Esophagus muscularis mucosa (tissue), 4 donors: ENCODE measurements at places on chromosomes 16 and 17. TPM values are rescaled to one million over a fixed set of nuclear protein-coding genes. Genes with fewer than 3 reads are reported as not detected.
A peak's percentile ranks its signal among the peaks of the same experiment; 100 is the strongest.

DNA sequence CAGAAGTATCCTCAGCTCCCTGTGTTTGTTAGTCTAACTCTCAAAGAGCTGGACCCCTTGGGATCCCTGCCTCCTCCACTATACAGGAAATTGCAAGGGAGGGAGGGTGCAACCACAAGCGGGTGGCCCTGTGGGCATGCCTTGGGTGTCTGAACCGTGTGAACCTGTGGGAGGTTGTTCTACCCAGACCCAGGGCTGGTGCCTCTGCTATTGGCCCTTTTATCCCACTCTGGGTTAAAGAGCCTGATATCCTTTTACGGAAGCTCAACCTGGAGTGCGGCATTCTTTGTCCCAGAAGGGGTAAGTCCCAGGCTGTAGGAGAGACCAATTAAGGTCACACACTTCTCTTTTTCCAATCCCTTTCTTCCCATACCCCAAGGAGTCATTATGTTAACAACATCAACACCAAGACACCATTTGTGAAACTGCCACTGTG, 53.4 kb downstream of the ARSG start:
- DNase-seq = no peak
- H3K27ac ChIP-seq = no peak overlapping the region
- H3K4me3 ChIP-seq = no peak overlapping the region
- no peaks in the 10 kb centered on the region for H3K36me3 ChIP-seq
- H3K27me3 ChIP-seq = no peaks in the 10 kb centered on the region

DNA sequence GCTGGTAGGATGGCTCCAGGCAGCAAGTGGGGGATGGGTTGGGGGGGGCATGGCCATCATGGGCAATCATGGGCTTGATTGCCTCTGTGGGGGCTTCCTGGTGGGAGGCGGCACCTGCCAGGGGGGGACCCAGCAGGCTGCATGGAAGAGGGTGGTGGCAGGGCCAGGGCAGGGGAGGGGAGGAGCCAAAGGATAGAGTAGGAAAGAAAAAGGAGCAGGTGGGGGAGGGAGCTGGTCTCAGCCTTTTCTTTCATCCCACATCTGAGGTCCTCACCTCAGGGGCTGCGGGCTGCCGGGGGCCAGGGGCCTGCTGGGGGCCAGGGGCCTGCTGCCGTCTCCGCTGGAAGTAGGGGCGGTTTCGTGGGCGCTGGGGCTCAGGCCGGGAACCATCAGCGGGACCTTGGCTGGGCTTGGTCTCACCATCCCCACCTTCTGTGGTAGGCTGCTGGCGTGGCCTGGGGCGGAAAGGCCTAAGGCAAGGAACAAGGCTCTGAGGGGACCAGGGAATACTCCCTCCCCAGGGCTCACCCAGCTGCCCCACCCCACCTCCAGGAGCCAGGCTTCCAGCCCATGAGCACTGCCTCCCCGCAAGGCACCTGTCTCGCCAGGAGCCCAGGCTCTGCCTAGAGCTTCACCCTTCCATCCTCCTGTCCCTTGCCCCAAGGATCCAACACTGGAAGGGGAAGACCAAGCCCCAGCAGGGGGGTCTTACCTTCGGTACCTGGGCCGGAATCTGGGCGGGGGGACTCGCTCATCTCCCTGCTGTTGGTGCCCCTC, 5.0 kb downstream of the YBX2 start:
- H3K27ac ChIP-seq = peak overlapping the region; percentile 95
- peaks cover 19% of the 10 kb centered on the region for H3K36me3 ChIP-seq
- DNase-seq = no peak
- H3K4me1 ChIP-seq = peaks cover 100% of the 10 kb centered on the region
- no peak overlapping the region for H3K4me3 ChIP-seq
- peaks cover 5% of the 10 kb centered on the region for H3K27me3 ChIP-seq

- H3K36me3 ChIP-seq = no peaks in the 10 kb centered on the region
- H3K4me1 ChIP-seq = no peaks in the 10 kb centered on the region
- H3K27me3 ChIP-seq = no peaks in the 10 kb centered on the region
- H3K4me3 ChIP-seq = no peak overlapping the region
- DNase-seq = no peak
- H3K27ac ChIP-seq = no peak overlapping the region
These were observed 25.3 kb downstream of the IGF2BP1 start for GRCh38 chr17:49022391-49022941.

DNA sequence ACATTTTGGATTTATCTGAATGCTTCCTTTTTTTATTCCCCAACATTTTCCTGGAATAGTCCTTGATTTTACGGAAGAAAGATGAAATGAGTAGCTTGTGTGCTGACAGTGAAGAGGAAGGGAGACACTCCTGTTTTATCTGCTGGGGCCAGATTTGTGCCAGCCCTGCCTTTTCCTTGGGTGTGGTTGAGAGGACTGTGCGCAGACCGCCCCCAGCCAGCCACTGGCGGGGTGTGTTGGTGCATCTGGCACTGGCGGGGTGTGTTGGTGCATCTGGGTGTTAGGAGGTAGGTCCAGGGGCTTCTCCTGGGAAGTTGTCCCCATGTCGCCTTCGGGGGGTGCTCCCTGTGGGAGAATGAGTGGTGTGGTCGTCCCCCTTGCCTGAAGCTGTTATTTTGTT, 39.5 kb downstream of the RAP1GAP2 start:
- DNase-seq = no peak
- no peaks in the 10 kb centered on the region for H3K4me1 ChIP-seq
- H3K27me3 ChIP-seq = no peaks in the 10 kb centered on the region
- no peak overlapping the region for H3K4me3 ChIP-seq

DNA sequence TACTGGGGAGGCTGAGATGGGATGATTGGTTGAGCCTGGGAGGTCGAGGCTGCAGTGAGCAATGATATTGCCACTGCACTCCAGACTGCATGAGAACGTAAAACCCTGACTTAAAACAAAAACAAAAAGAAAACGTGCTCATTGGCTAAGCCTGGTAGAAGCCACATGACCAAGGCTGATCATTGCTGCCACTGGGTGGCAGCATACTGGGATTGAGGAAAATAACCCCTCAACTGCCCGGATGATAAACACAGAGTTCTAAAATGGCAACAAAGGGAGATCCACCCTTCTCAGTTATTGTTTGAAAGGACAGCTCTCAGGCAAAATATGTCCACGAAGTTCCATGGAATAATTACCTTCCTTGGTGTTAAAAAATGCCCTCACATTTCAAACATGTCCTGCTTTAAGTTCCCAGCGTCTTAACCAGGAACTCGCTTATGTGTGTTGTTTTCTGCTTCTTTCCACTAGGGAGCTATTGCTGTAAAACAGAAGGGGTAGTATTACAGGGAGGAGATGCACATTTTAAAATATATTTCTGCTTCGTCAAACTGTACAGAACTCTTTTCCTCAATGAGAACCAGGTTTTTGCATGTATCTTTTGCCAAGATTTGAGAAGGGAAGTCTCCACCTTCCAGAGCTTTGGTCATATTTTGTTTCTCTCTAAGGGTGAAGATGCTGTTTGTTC, 675.3 kb downstream of the MAF start:
- H3K27ac ChIP-seq = no peak overlapping the region
- no peak overlapping the region for H3K4me3 ChIP-seq
- no peaks in the 10 kb centered on the region for H3K4me1 ChIP-seq
- no peaks in the 10 kb centered on the region for H3K27me3 ChIP-seq
- H3K36me3 ChIP-seq = no peaks in the 10 kb centered on the region

The PAGR1 gene
- 20.9 TPM for total RNA-seq

The TMEM235 gene
- not detected for total RNA-seq

GRCh38 chr16:3356118-3356517, 429 bp downstream of the OR2C1 start:
- no peaks in the 10 kb centered on the region for H3K36me3 ChIP-seq
- no peaks in the 10 kb centered on the region for H3K27me3 ChIP-seq
- no peak overlapping the region for H3K27ac ChIP-seq
- DNase-seq = no peak

- no peaks in the 10 kb centered on the region for H3K4me1 ChIP-seq
- no peaks in the 10 kb centered on the region for H3K36me3 ChIP-seq
These were observed 62.8 kb downstream of the GRB7 start for GRCh38 chr17:39800540-39800939.

GRCh38 chr17:40848583-40849235, 18.3 kb downstream of the KRT12 start:
- no peaks in the 10 kb centered on the region for H3K4me1 ChIP-seq
- no peak overlapping the region for H3K27ac ChIP-seq
- DNase-seq = no peak
- H3K27me3 ChIP-seq = no peaks in the 10 kb centered on the region

The ACSM3 gene
- total RNA-seq = 7.2 TPM

The KCNJ12 gene
- total RNA-seq = 0.83 TPM
